ENCODE measurements at places on chromosomes 7 and 10. TPM values are rescaled to one million over a fixed set of nuclear protein-coding genes. Genes with fewer than 3 reads are reported as not detected.

The CYP3A7 gene
- total RNA-seq: not detected

The UTF1 gene
- not detected for total RNA-seq

The SH2D4B gene
- total RNA-seq: 0.27 TPM

The GSTO2 gene
- 1.7 TPM for total RNA-seq

The FKBP6 gene
- total RNA-seq: not detected

The EPO gene
- total RNA-seq: not detected

The AVL9 gene
- 37.5 TPM for total RNA-seq

The NODAL gene
- not detected for total RNA-seq

The GPRIN2 gene
- total RNA-seq: 1.2 TPM

DNA sequence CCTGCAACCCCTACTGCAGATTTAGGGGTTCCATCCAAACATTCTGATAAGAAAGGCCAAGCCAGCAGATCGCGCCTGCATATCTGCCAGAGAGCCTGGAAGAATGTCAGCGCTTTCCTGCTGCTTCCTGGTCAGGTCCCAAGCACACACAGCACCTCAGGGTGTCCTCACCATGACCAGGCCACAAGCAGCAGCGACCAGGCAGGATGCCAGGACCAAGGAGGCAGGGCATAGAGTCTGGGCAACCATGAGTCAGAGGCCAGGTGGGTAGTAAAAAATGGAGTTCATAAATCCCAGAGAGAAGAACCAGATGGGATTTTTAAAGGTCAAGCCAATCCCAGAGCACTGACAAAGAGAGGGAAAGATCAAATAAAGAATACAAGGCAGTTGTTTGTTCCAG, 5.5 kb upstream of the FAM131B start:
- no peaks in the 10 kb centered on the region for H3K4me1 ChIP-seq
- no peaks in the 10 kb centered on the region for H3K27me3 ChIP-seq
- H3K4me3 ChIP-seq: no peak overlapping the region
- H3K27ac ChIP-seq: no peak overlapping the region

DNA sequence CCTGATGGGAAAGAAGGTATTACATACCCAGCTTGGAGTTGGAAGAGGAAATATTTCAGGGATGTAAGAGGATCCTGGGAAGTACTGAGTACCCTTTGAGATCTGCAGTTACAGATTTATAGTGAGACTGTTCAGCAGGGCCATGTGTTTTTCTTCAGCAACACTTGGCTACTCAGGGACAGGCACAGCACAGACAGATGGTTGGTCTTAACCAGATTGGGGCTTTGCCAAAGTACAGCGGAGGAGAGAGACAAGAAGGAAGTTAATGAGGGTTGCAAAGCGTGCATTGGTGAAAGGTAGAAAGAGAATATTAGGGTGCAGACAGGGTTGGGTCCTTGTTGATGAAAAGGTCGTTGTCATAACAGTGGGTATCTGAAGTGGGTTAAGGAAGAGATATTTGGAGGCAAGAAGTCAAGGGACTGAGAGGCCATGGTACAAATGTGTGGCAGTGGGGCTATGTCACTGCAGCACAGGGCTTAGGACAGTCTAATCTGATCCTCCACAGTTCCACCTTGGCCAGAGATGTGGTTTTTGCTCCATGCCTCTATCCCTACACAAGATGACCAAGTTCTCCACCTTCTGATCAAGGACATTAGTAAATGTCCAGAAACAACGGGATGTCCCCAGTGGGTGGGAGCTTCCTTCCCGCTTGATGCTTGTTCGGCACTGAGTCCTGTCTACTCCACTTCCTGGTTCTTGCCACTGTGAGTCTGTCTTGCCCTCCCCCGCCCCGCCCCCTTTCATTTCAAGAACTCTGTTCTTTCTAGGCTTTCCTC, 18.9 kb upstream of the DNAJC1 start:
- no peak overlapping the region for H3K4me3 ChIP-seq
- DNase-seq: no peak
- no peaks in the 10 kb centered on the region for H3K36me3 ChIP-seq
- H3K4me1 ChIP-seq: no peaks in the 10 kb centered on the region

DNA sequence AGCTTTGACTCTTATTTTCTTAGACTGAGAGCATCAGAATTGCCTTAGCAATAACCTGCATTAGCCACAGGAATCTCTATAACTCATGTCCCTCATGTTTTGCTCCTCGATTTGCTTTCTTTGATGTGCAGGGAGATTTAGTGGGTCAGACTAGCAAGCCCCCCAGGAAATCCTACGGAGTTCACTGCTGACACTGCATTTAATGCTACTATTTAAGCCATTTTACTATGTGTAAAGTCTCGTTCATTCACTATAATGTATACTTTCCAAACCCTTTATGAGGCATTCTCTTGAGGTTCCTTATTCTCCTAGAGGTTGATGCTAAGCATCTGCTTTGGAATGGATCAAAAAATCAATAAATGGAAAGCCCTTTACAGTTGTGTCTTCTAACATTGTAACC, 28.4 kb downstream of the DYNC1I1 start:
- DNase-seq: no peak
- H3K4me1 ChIP-seq: peaks cover 3% of the 10 kb centered on the region
- H3K27me3 ChIP-seq: no peaks in the 10 kb centered on the region
- H3K36me3 ChIP-seq: no peaks in the 10 kb centered on the region
- H3K4me3 ChIP-seq: no peak overlapping the region
- no peak overlapping the region for H3K27ac ChIP-seq

GRCh38 chr10:62081341-62082270, 180.1 kb downstream of the ARID5B start:
- H3K4me3 ChIP-seq: no peak overlapping the region
- no peaks in the 10 kb centered on the region for H3K27me3 ChIP-seq
- peaks cover 19% of the 10 kb centered on the region for H3K4me1 ChIP-seq
- peaks cover 6% of the 10 kb centered on the region for H3K36me3 ChIP-seq
- peak overlapping the region; percentile 29 for H3K27ac ChIP-seq

DNA sequence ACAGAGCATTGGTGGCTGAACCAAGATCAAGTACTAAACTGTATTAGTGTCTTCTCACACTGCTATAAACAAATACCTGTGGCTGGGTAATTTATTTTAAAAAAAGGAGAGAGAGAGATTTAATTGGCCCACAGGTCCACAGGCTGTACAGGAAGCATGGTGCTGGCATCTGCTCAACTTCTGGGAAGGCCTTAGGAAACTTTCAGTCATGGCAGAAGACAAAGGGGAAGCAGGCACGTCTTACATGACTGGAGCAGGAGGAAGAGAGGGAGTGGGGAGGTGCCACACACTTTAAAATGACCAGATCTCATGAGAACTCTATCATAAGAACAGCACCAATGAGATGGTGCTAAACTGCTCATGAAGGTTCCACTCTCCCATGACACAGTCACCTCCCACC, 95.2 kb upstream of the JCAD start:
- H3K4me1 ChIP-seq: no peaks in the 10 kb centered on the region
- no peaks in the 10 kb centered on the region for H3K27me3 ChIP-seq
- no peaks in the 10 kb centered on the region for H3K36me3 ChIP-seq
- no peak overlapping the region for H3K27ac ChIP-seq
- DNase-seq: no peak

GRCh38 chr7:105825371-105825770, 51.0 kb downstream of the ATXN7L1 start:
- no peaks in the 10 kb centered on the region for H3K36me3 ChIP-seq
- peaks cover 2% of the 10 kb centered on the region for H3K4me1 ChIP-seq
- H3K27ac ChIP-seq: no peak overlapping the region
- DNase-seq: no peak
- H3K4me3 ChIP-seq: no peak overlapping the region

Measured in aorta (tissue), 5 donors.